ENCODE measurements at places on chromosomes 5 and 9.

- no peak for DNase-seq
Measured at GRCh38 chr5:131792896-131793295, 3.9 kb downstream of the FNIP1 start.

DNA sequence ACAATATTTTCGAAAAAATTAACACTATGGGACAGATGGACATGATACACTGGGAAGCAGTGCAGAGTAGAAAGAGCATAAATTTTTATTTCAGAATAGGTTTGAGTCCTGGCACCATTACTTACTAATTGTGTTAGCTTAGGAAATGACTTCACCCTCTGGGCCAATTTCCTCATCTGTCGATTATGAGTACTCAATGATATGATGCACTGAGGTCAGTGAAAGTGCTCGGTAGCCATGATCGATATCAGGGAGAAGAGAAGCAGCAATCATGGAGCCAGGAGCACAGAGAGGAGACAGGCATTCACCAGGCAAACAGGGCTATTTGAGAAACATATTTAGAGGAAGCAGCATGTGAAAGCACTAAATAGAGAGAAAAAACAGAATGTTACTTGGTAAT is 29.4 kb downstream of the NR6A1 start:
- no peak for DNase-seq

- no peak for DNase-seq
Measured at GRCh38 chr9:96420468-96421219, 2.5 kb upstream of the ZNF367 start.

DNA sequence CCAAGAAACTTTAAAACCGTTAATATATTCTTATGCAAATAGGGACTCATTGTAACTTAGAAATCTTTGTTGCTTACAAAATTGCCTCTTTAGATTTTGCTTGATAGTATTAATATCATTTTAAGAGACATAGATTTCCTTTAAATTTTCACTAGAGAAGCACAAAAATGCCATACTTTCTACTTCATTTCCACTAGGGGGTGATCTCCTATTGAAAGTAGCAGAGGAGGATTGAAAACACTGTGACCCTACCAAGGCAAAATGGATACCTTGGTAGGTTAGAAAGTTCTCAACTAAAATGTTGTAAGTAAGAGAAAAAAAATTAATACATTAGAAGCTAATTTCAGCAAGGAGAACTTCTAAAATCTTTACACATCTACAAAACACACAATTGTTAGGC is 204.9 kb downstream of the CHSY3 start:
- no peak for DNase-seq

- peak; percentile 78 for DNase-seq
Measured at GRCh38 chr9:110579034-110579861, at the start of gene SVEP1. Gene SVEP1, minus strand, starts transcription at chr9:110579741. Its CDS starts 198 bp downstream, at chr9:110579543.

GRCh38 chr9:89183146-89183545 is 4.5 kb upstream of the SHC3 start:
- no peak for DNase-seq

DNA sequence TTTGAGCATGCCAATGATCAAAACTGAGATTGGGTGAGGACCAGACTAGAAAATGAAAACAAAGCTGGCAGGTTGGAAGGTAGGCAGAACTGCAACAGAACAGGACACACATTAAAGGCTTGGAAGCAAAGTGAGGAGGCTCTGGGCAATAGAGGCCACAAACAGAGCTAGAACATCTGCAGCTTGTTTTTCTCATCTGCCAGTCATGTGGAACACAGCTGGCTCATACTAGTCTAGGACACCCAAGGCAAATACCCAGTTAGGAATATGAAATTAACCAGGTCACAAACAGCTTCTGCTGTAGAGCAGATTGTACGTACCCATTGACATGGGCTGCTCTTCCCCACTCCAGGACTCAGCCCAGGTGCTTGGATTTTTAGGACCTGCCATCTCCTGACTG is 61.7 kb downstream of the SPEF2 start:
- no peak for DNase-seq

GRCh38 chr9:12604164-12604821 is 88.9 kb upstream of the TYRP1 start:
- no peak for DNase-seq

- DNase-seq, result no peak
Measured at GRCh38 chr9:101508211-101508610, 25.4 kb upstream of the RNF20 start.

- DNase-seq, result no peak
Measured at GRCh38 chr5:74279244-74279643, 361.3 kb downstream of the ENC1 start.

DNA sequence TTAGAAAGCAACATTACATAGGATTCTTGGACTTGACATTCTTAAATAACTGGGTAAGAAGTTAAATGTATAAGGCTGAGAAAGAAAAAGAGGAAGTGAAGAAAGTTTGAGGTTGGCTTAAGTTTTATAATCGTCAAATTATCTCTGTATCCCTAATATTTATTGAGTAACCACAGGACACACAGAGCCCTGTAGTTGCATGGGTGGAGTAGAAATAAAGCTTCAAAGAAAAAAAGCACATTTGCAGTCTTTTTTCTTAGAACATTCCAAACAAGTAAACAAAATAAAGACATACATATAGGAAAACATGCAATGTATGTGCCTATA is 137.0 kb downstream of the CCDC192 start:
- no peak for DNase-seq

DNA sequence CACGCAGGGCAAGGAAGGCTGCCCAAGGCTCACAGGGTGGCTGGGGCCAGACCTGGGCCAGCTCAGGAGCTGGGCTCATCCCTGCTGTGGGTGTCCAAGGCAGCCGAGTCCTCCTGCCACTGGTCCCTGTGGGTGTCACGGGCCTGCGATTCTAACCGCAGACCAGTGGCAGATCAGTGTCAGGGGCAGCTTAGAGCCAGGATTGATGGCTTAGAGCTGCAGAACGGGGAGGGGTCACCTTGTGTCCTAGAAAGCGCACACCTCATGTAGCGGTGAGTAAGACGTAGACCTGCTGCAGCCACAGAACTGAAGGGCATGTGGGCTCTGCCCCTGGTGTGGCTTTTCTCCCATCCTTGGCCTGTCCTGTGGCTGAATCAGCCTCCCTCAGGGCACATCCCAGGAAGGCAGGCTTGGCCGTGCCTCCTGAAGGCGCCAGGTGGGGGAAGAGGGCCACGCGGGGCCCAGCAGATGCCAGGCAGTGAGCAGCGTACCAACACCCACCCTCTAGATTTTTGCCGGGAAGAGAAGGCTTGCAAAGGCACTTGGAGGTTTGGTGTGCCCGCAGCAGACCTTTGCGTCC is 78.3 kb upstream of the FCN2 start:
- no peak for DNase-seq

GRCh38 chr5:4244306-4244705 is 648.7 kb downstream of the IRX1 start:
- no peak for DNase-seq

GRCh38 chr9:114621975-114622609 is 11.0 kb downstream of the TMEM268 start:
- no peak for DNase-seq

GRCh38 chr5:32814620-32815019 is 103.5 kb downstream of the NPR3 start:
- no peak for DNase-seq

- DNase-seq, result no peak
Measured at GRCh38 chr9:88803546-88804253, 187.6 kb upstream of the S1PR3 start.

- DNase-seq, result no peak
Measured at GRCh38 chr9:7095058-7095457, 337.3 kb downstream of the KDM4C start.
